ENCODE measurements at places on chromosomes 7 and 10.

- DNase-seq: no peak
These were observed 28.4 kb upstream of the SORCS3 start for GRCh38 chr10:104612571-104613205.

- no peak for DNase-seq
These were observed 23.9 kb downstream of the AQP1 start for GRCh38 chr7:30935569-30935877.

DNA sequence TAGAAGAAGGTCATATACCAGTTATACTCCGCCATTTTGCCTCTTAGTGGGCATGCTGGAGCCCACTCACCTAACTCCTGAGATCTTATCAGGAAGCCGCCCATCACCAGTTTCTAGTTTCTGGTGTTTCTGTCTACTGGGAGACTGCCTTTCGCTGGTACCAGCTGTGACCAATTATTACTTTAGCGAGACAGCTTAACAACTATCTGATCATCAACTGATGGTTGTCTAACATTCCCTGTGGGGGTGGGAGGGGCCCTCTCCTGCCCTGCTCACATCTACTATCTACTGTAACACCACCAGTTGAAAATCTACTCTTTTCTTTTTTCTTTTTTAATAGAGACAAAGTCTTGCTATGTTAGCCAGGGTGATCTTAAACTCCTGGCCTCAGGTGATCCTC, 46.2 kb upstream of the C10orf67 start:
- DNase-seq: no peak

DNA sequence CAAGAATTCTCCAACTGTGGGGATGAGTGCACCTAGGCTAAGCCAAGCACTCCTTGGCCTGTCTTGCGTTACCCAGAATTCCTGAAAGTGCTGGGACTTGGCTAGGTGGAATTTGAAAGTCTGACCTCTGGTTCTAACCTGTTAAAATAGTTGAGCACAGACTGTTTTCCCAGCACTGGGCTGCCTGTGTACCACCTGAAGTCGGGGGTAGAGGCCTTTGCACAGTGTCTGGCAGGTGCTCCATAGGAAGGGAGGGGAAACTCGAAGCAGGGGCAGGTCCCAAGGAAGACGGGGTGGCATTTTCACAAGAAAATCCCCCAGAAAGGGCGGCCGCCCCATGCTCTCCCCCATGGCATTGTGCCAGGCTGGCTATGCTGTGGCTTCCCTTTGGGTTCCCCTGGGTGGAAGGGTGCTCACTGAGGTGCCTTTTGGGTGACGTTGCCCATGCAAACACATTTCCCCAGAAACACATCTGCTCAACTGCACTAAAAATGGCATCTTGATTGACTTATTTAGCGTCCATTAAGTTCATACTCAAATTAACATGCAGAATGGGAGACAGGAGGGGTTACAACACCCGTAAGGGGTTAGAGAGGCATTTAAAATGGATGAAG, 62.9 kb downstream of the SYPL1 start:
- DNase-seq: no peak

DNA sequence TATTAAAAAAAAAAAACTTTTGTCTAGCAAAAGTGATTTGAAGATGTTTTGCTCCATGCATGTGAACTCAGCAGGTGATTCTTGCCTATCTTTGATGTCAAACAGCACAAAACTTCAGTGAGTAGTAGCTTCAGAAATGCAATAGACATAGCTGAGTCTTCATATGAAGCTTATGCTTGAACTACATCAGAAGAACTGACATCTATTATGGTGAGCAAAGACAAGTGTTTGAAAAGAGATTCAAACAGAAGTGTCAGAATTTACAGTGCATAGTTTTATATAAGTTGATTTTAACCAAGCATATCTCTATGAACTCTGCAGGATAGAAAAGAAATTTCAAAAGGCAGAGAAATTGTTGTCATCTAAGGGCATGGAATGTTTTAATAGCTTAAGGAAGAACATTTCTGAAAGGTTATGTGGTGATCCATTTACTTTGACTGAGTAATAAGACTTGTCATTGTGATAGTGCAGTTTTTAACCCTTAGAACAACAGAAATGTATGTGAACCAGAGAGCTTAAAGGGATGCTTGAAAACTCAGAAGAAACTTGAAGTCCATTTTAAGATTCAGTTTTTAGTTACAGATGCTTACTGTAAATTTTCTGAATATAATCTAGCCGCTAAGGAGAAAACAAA, 351.4 kb downstream of the MDFIC start:
- no peak for DNase-seq

- DNase-seq: no peak
These were observed 557.6 kb downstream of the PTPRN2 start for GRCh38 chr7:158030071-158030470.

- no peak for DNase-seq
These were observed 81.2 kb upstream of the PPIF start for GRCh38 chr10:79266084-79266483.

Data from NCI-H2081 (cell line).